ENCODE measurements at places on chromosomes 3 and 15.

DNA sequence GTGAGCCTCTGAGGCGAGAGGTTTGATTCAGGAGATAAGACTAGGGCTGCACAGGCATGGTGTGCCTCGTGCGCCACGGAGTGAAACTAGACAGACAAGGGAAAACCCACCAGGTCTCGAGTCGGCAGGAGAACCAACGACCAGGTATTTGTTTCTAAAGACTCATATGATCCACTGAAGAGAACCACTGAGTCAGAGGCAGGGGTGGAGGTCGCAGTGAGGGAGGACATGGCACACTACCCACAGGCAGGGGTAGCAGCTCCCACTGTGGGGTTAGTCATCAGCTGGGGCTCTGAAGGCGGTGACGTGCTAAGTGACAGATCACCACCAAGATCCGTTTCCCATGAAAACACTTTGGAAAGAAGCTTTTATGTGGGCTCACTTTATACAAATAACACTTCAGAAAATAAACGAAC lies 45.7 kb downstream of the CHSY1 start:
- DNase-seq, result peak; percentile 68

- no peak for DNase-seq
Measured at GRCh38 chr3:184694716-184695115, 17.1 kb downstream of the MAGEF1 start.

DNA sequence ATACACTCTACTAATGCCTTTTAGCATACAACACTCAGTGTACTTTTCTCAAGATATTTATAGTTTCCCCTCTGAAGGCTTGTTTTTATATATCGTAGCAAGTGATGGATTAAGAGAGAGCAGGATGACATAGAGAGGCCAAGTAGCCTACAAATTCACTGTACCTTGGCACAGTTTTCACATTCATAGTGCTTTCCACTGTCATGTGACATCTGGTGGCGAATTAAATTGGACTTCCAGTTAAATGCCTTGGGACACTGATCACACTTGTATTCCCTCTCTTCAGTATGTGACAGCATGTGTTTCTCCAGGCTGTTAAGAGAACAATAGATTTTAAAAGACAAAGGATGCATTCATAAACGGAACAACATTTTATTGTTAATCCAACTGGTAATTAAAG lies 541.1 kb downstream of the MECOM start:
- no peak for DNase-seq

DNA sequence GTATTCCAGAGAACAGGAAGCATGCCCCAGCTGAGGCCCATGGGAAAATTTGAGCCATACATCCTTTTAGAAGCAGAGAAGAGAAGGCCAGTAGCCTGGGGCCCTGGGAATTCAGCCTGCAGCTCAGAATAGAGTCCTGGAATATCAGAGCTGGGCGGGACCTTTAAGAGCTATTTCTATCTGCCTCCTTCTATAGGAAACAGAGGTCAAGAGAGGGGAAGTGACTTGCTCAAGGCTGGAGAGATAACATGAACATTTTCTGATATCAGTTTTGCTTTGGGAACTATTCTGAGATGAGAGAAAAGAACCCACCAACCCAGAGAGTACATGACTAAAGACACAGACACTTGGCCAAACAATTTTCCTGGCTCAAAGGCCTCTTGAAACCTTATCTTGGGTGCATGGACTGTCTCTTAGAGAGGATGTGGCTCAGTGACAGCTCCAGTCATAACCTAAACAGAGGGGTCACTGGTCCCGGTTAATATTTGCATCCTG lies 26.0 kb downstream of the MASP1 start:
- no peak for DNase-seq

- DNase-seq, result no peak
Measured at GRCh38 chr15:66214246-66214645, 39.3 kb downstream of the MEGF11 start.

DNA sequence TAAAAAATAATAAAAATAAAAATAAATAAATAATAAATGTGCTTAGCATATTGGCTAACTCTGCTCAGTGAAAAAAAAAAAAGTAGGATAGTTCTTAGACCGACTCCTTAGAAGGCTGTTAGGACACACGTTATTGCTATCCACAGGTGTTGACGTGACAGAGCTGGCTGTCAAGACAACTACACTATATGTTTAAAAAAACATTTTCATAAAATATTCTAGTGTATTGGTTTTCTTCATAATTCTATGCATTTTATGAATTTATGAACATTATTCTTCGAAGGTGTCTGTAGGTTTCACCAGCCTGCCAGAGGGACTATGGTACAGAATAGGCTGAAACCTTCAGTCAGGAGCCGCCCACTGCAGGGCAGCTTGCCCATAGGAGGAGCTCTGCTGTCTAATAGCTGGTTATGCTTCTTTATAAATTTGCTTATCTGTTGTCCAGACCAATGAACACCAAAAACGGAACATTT lies 9.2 kb downstream of the TM4SF1 start:
- DNase-seq, result no peak

GRCh38 chr3:98705694-98706093 lies 57.4 kb upstream of the ST3GAL6 start:
- DNase-seq, result no peak

DNA sequence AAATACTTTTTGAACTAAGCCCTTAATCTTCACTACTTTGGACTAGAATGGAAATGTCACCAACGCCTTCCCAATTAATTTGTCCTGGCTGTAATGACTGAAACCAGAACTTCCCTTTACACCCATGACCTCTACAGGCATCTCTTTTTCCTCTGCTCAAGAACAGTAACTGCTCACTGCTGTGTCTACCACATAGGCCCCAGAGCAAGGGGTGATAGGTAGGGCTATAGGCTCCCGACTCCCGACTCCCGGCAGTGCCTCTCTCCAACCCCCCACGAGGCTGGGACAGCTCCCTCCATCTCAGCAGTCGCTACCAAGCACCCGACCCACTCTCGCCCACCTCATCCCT lies 384 bp upstream of the LEKR1 start:
- no peak for DNase-seq

- no peak for DNase-seq
Measured at GRCh38 chr3:172142864-172143451, 103.6 kb downstream of the FNDC3B start.

DNA sequence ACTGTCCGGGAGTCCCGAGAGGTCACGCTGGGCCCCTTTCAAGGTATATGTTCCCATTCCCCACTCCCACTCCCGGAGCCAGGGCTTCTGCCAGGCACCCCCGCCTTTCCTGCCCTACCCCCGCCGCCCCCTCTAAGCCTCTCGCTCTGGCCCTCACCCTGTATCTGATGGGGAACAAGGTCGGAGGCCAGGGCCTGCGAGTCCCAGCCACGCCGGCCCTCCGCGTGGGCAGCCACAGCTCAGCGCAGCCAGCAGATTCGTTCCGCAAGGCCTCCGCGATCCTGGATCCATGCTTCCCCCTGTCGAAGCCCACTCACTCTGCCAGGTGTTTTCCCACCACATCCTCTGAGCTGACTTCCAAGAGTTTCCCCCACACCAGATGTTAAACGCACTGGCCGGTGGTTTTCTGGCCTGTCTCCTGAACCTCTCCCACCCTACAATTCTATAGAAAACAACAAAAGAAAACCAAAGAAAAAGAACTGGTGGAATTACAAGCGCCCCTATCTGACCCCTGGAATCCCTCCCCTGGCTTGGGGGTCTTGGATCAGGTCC lies 303.7 kb downstream of the NTRK3 start:
- no peak for DNase-seq

- DNase-seq, result no peak
Measured at GRCh38 chr3:96000966-96001365, 813.4 kb upstream of the EPHA6 start.

GRCh38 chr3:121835465-121835801 lies 424 bp downstream of the EAF2 start:
- DNase-seq, result no peak

- no peak for DNase-seq
Measured at GRCh38 chr15:40106203-40107161, 2.2 kb downstream of the BMF start.

GRCh38 chr3:65194047-65194714 lies 506.4 kb upstream of the ADAMTS9 start:
- DNase-seq, result no peak

DNA sequence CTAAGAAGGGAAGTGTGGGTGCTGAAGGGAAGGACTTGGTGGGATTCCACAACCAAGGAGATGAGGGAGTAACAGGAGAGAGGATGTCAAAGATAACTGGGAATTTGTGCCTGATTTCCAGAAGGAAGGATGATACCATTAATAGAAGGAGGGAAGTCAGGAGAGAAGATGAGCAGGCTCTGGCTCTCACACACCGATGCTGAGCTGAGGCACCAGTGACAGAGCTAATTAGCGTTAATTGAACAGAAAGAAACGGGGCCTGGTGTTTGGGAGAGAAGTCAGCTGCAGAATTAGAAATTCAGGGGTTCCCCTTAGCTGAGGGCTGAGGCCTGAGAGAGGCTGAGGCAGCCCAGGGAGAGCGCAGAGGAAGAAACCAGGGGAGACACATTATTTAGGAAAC lies 11.9 kb upstream of the PDIA5 start:
- no peak for DNase-seq

GRCh38 chr15:101126618-101127505 lies 125.0 kb downstream of the CHSY1 start:
- DNase-seq, result no peak

- DNase-seq, result no peak
Measured at GRCh38 chr3:24354230-24354629, 140.4 kb downstream of the THRB start.

DNA sequence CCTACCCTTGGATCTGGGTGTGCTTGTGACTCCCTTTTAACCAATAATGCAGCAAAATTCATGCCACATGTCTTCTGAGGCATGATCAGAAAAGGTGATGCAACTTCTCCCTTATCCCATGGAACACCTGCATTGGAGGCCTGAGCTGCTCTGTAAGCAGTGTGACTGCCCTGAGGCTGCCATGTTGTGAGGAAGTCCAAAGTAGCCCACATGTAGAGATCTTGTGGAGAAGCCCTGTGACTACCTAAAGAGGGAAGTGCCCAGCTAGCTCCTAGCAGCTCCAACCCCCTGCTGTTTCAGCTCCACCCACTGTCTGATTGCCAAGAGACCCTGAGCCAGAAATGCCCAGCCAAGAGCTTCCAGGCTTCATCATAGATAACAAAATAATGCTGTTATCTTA lies 6.4 kb upstream of the NR1D2 start:
- no peak for DNase-seq

GRCh38 chr3:140114789-140115080 lies 179.8 kb downstream of the CLSTN2 start:
- DNase-seq, result no peak

- DNase-seq, result no peak
Measured at GRCh38 chr15:55632434-55632833, 44.3 kb upstream of the PYGO1 start.

DNA sequence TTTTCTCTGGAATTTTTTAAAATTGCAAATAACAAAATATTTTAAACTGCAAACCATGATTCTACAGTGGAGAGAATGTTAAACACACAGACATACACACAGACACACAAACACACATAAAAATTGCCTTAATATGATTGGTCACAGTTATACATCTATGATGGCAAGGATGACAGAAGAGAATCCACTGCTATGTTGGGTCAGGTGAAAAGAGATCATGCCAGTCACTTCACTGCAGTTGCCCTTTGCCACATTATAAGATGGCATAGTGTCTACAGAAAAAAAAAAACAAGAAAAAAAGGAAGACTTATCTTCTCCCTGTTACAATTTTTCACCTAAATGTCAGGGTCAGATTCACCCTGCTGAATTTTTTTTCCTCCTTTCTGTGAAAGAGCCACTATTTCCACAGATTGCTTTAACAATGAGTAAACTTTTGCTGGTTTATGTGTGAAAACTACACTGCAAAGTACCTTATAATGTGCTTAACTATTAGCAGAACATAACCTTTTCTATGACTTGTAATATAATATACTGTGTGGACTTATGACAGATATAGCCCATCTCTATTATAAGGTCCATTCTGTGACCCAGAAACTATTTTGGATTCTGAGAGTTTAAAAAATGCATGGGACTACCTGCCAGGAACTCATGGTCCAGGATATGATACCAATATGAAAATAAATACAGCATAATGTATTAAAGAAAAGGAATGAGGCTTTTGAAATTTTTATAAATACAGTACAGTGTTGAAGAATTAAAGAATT lies 111.9 kb downstream of the RBMS3 start:
- no peak for DNase-seq

DNA sequence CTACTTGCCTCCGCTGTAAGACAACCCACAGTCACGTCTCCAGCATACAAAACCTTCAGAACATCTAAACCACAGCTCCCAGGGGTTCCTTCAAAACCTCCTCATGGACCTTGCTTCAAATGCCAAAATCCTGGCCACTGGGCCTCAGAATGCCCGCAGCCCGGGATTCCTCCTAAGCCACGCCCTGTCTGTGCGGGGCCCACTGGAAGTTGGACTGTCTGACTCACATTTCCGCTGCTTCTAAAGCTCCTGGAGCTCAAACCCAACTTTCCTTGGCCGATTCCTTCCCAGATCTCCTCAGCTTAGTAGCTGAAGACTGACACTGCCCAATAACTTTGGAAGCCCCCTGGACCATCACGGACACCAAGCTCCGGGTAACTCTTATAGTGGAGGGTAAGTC lies 17.9 kb upstream of the OR5H6 start:
- no peak for DNase-seq

- no peak for DNase-seq
Measured at GRCh38 chr3:27200721-27201489, 168.3 kb downstream of the NEK10 start.

- DNase-seq, result no peak
Measured at GRCh38 chr3:42533161-42533897, 30.9 kb downstream of the VIPR1 start.

GRCh38 chr3:114456742-114457141 lies 162.9 kb downstream of the TIGIT start:
- DNase-seq, result no peak

GRCh38 chr3:101842245-101842934 lies 6.9 kb upstream of the NFKBIZ start:
- DNase-seq, result no peak

DNA sequence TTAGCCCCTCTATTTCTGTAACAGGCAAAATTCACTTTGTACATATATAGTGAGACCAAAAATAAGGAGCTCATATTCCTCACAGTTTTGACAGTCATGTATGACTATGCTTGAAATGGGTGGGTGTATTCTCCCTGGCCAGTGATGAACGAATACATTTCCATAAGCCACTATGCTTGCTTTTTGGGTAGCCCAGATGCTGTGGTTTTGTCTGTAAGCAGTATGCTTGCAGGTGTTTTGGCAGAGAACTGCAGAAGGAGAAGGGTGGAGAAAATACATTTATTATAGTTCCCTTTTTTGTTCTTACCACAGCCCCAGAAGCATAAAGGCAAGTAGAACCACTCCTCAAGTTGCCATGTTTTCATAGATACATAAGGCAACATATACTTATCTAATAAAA lies 131.2 kb downstream of the RBMS3 start:
- DNase-seq, result no peak

GRCh38 chr3:132261506-132261905 lies 55.7 kb upstream of the ACP3 start:
- DNase-seq, result no peak

GRCh38 chr3:36815375-36815774 lies 51.0 kb upstream of the DCLK3 start:
- DNase-seq, result no peak

GRCh38 chr3:107430996-107431245 lies 53.7 kb downstream of the CCDC54 start:
- no peak for DNase-seq

GRCh38 chr15:77889009-77889806 lies 188.3 kb downstream of the TBC1D2B start:
- DNase-seq, result no peak

GRCh38 chr3:27667751-27668150 lies 54.4 kb downstream of the EOMES start:
- no peak for DNase-seq

GRCh38 chr15:77807611-77808010 lies 174.9 kb upstream of the LINGO1 start:
- no peak for DNase-seq

GRCh38 chr3:23762759-23763477 lies 42.8 kb upstream of the UBE2E1 start:
- DNase-seq, result no peak

Measured in activated T-helper 1 cell treated with anti-CD3 and anti-CD28 coated beads, Interleukin-12 subunit alpha, Interleukin-12 subunit beta, Interleukin-2, Interleukin-4 antibody, amounts not matched to agents 30 ng/mL and 10 ng/mL and 1 ng/mL, durations not matched to agents 14 hours and 24 hours and 36 hours (primary cell).